ENCODE measurements at places on chromosomes 4 and X. TPM values are rescaled to one million over a fixed set of nuclear protein-coding genes. Genes with fewer than 3 reads are reported as not detected.
A peak's percentile ranks its signal among the peaks of the same experiment; 100 is the strongest.

BCAP31 gene
- total RNA-seq = 234 TPM

- no peak for DNase-seq
These were observed 14.1 kb upstream of the RHOXF2 start for GRCh38 chrX:120144178-120144844.

- no peak for DNase-seq
These were observed at the start of gene ADRA2C for GRCh38 chr4:3766036-3766784. Gene ADRA2C (plus strand): TSS chr4:3766385. CDS start chr4:3766607, 222 bp downstream.

- peak; percentile 21 for DNase-seq
These were observed 15.8 kb upstream of the GRIA2 start for GRCh38 chr4:157204634-157205244.

NXT2 gene
- 59.9 TPM for total RNA-seq

- DNase-seq = no peak
These were observed 106.4 kb downstream of the RTL5 start for GRCh38 chrX:72025236-72025770.

DNA sequence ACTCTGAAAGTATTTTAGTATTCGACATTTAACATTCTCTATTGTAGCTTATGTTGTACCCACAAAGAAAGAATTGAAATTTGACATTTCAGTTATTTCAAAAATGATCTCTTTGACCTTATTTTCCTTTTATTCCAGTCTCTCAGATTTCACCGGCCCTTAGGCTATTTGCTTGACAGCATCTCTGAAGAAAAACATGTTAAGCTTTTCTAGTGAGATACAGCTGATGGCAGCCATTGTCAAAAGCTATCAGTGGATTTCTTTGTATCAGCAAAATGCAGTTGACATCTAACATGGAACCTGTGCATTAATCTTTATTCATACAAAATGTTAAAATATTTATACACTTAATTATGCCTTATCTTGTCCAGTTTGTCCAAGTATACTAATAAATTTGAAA, 16.7 kb downstream of the ZAR1 start:
- no peak for DNase-seq

GRCh38 chrX:76454456-76454927, 27.0 kb downstream of the MAGEE1 start:
- DNase-seq = peak; percentile 1
